ENCODE measurements at places on chromosomes 1 and 21.

DNA sequence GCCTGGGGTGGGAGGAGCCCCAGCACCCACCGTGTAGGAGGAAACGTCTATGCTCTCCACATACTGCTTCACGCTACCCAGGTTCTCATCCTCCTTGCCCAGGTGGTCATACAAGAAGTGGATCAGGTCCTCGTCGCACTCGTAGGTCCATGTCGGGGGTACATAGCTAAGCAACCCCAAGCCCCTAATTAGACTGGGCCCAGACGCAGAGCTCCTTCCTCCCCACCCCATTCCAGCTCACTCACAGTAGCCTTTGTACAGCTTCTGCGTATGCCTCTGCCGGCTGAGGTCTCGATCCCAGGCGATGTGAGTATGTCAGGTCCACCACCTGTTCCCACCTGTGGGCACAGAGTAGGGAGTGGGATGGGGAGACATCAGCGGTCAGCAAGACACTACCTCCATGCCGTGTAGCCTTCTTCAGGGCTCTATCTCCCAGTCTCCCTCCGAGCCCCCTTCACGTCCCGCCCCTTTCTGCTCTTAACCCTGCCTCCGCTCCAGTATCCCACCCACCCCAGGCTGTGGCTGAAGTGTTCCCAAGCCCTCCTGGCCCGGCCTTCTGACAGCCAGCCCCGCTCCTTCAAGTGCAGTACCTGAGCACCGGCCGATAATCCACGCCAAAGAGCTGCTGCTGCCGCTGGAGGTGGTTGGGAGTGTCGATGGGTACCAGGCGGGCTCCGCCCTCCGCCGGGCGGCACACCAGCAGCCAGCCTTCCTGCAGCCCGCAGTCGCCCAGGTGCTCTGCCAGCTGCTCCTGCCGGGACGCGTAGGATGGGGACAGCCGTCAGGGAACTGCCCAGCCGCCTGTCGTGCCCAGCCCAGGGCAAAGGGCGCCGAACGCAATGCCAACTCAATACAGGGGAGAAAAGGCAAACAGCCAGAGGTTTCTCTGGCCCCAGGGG is 919 bp downstream of the HECTD3 start:
- DNase-seq, result no peak

DNA sequence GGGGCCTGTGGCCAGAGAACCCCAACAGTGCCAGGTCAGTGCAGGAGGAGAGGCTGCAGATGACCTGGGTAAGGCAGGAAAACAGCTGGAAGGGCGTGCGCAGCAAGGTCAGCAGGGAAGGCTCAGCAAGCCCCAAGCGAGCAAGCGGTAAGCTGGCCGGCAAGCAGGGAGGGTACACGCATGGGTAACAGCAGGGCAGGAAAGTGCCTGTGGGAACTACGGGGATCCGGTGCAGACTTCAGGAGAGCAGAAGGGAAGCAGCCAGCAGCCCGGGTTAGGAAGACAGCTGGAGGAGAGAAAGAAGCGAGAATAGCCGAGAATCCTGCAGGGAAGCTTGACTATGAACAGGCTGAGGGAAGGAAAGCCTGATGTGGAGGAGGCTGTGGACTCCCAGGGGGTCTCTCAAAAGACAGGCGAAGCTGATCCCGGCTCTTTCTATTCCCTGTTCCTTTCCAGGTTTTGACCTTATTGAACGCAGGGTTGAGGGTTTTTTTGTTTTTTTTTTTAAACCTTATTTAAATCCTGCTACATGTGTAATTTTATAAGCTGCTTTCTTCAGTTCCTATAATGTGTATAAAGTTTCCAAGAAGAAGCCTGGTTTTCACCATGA is 20.9 kb downstream of the UMODL1 start:
- DNase-seq, result no peak

- peak; percentile 31 for DNase-seq
Measured at GRCh38 chr1:33640114-33640660, 167.7 kb downstream of the ZSCAN20 start.

DNA sequence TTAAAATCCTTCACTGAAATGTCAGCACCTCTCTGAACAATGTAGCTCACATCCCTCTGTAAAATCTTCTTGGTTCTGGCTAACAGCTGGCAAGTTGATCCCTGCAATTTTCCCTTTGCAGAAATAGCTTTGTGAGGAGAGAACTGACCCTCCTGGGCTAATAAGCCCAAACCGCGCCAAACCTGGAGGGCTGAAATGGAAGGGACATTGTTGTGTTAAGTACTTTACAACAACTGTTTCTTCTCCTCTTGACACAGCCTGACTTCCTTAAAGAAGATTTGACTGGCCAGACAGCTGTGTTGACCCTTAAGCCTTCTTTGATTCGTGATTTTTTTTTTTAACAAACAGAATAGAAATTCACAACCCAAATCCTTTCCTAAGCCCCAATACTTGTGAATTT is 5.7 kb downstream of the LMX1A start:
- DNase-seq, result no peak

DNA sequence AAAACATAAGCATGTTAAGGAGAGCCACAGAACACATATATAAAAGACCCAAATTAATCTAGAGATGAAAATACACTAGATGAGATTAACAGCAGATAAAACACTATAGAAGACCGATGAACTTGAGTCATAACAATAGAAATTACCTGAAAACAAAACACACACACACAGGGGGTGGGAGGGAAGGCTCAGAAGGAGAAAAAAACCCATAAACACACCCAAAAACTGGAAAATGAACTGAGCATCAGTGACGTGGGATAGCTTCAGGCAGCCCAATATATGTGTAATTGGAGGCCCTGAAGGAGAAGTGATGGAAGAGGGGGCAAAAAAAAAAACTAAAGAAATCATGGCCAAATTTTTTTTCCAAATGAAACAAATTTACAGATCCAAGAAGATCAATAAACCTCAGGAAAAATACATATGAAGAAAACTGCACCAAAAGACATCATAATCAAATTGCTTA is 11.4 kb downstream of the ALDH9A1 start:
- DNase-seq, result no peak

- no peak for DNase-seq
Measured at GRCh38 chr1:22088331-22088730, 35.8 kb downstream of the CDC42 start.

- DNase-seq, result no peak
Measured at GRCh38 chr1:78950826-78951225, 55.7 kb downstream of the ADGRL4 start.

DNA sequence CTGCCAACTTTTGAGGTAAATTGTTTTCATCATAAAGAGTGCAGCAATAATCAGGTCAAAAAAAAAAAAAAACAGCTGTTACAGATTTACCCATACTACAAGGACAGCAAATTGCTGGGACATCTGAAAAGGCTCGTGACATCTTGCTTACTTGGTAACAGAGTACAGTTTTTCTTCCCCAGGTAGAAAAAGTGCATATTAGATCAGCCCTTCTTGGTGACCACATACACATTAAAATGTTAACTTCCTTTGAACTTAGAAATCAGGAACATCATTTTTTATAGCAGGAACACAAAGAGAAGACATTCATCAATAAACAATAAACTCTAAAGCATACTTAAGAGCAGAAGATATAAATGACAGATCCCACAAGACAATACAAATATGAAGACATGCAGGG is 16.1 kb downstream of the TP53BP2 start:
- no peak for DNase-seq

- DNase-seq, result no peak
Measured at GRCh38 chr1:181765451-181766026, 282.2 kb downstream of the CACNA1E start.

DNA sequence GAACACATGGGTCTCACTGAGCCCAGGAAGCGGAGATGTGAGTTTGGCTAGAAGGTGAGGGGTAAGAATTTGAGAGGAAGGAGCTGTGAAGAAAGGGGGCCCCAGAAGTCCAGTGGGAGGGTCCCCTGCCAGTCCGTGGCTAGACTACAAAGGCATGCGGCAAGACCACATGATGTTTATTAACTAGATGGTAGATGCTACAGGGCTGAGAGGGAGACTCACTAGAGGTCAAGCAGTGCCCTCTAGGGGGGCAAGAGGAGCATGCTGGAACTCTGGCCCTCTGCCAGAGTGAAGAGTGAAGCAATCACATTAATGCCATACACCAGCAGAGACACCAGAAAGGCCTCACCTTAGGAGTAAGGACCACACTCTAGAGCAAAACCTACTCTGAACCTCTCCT is 12.2 kb downstream of the KIAA0319L start:
- DNase-seq, result peak; percentile 47

Measured in NCI-H446 (cell line).